ENCODE measurements at places on chromosomes 6 and 20.

DNA sequence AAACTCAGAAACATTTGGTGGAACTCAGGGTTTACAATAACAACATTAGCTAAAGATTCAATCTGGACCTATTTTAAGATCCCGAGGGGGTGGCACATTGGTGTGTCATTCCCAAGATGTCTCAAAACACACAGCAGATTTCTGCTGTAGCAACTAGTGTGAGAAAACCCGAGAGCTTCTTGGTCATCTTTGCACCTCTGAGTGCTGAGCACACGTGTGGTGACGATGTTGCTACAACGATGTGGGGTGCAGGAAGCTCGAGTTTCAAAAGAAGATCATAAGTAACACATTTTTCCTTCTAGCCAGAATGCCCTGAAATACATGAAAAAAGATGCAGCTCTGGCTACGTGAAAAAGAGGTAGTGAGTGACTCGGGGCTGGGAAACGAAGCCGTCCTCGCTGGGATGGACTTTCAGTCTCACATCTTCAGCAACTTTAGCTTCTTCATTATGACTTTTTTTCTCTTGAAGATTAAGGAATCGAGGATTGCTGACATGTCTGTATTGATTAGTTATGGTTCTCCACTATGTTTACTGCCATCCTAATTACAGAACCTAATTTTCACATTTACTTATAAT, 1.5 kb downstream of the RAMACL start:
- DNase-seq = no peak

DNA sequence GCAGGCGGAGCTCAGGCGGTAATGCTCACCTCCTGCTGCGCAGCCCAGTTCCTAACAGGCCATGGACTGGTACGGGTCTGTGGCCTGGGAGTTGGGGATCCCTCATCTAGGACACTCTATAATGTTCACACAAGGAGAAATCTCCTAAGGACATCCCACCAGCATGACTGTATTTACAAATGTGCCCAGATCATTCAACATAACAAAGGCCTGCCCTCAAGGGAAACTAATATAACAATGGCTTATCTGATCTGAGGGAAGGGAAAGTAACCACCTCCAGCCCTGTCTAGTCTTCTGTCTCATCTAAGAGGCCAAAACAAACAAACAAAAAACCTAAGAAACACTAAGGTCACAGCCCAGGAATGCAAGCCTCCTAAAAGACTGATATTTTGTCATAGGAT, 232.8 kb downstream of the RNGTT start:
- peak; percentile 67 for DNase-seq

GRCh38 chr20:32483351-32484224, 101.5 kb downstream of the NOL4L start:
- DNase-seq = peak; percentile 91

- no peak for DNase-seq
These were observed 4.6 kb downstream of the C6orf58 start for GRCh38 chr6:127581576-127581975.

- peak; percentile 52 for DNase-seq
These were observed 119.0 kb upstream of the ZNF184 start for GRCh38 chr6:27591699-27592480.

DNA sequence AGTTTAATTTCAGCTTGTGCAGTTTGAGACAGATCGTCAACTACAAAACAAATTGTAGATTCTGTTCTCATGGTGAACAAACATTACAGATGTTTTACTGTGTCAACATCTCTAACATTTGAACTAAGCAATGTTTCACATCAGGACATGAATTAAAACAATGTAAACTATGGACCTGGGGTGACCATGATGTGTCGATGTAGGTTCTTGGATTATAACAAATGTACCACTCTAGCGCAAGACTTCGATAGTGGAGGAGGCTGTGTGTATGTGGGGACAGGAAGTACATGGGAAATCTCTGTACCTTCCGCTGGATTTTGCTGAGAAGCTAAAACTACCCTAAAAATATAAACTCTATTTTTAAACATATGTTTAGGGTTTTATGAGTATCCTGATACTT, 17.1 kb downstream of the HIVEP2 start:
- no peak for DNase-seq

DNA sequence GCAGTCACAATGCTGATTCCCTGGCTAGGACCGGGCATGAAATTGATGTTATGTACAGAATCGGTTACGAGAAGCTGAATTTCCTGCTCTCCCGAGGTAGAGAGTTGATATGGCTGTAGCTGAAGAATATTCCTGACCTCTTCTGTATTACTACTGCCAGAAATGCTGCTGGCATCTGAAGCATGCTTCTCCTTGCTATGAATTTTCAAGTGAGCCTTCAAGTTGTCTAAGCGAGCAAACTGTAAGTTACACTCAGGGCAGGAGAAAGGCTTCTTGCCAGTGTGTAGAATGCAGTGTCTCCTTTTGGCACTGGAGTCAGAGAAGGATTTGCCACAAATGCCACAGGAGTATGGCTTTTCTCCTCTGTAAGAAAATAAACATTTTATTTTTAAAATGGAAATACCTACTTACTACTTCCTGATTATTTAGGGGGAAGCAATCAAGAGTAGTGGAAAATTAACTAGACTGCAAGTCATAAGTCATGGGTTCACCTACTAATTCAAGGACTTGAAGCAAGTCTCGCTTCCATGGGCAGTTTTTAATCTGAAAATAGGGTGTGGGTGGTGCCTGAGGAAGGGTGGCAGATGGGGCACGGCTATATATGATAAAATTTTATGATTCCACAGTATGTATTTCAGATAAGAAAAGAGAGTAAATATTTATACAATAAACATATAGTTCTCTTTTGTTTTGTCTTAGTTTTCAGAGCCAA, 10.8 kb upstream of the MICAL1 start:
- DNase-seq = no peak

- no peak for DNase-seq
These were observed 426.8 kb upstream of the SOX4 start for GRCh38 chr6:21166754-21167153.

GRCh38 chr6:90411292-90411781, 114.7 kb upstream of the BACH2 start:
- peak; percentile 72 for DNase-seq

- no peak for DNase-seq
These were observed 17.5 kb upstream of the SAMHD1 start for GRCh38 chr20:36969051-36969450.

DNA sequence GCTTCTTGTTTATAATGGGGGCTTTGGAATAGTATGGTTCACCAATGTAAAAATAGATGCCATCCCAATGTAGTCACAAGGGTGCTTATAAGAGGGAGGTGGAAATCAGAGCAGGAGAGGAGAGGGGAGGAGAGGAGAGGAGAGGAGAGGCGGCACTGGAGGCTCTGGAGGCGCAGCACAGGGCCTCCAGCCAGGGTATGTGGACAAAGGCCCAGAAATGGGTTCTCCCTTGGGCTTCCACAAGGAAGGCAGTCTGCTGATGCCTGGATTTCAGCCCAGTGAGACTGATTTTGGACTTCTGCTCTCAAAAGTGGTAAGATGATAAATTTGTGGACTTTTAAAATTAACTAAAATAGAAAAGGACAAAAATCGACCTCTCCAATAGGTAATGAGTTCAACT, 116.8 kb downstream of the RNASET2 start:
- no peak for DNase-seq

- no peak for DNase-seq
These were observed 18.3 kb upstream of the AMD1 start for GRCh38 chr6:110856296-110856695.

- DNase-seq = no peak
These were observed 621.8 kb downstream of the CDH26 start for GRCh38 chr20:60579941-60580515.

DNA sequence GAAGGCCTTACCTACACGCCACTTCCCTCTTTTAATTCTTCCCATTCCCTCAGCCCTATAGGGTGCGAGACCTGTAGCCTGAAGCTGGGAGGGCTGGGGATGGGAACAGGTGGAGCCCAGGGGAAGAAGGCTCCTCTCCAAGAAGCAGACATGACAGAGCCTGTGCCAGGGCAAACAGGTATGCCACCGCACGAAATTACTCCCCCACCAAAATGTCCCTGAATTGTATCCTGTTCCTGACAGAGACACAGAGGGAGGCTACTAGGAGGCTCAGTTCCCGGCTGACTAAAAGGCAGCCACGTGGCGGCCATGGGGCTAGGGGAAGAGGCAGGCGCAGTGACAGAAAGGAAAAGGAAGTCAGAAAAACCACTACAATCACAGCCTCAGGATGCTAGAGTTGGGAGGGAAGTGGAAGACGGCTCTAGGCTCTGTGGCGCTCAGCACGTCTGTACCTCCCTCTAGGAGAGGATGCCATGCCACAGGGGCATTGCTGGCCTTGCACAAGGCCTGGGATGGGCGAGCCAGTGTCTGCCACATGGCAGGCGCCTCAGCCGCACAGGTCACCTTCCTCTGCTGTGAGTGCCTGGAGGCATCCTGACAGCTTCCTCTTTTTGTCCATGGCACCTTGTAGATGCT, 27.7 kb downstream of the TFEB start:
- no peak for DNase-seq

- DNase-seq = peak; percentile 21
These were observed 35.1 kb upstream of the ARMH2 start for GRCh38 chr6:24833711-24834386.

- no peak for DNase-seq
These were observed 72.3 kb upstream of the SOX4 start for GRCh38 chr6:21521276-21521675.

DNA sequence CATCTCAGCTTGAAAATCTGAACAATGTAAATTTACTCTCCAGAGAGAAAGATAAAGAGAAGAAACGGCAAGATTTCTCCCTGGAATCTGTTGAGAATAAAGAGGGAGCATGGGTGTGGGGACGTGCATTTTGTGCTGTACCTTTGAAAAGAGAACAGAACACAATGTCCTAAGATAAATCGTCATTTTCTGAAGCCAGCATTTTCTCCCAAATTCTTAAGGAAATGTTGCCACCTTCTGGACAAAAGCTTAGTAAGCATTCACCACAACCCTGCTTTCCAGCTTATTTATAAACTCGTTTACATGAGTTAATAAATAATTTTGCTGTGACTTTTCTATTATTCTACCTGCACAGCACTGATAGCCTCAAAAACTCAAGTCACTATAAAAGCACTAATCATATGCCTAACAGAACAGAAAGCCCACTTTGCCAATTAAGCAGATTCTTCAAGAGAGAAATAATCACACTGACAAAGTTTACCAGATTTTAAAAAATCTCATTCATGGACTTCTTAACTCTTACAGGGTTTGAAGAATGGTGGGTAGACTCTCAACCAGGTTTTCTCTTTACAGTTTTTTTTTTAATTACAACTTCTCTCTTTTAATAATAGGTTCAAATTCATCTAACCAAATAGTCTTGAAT, 155.8 kb downstream of the MBOAT1 start:
- DNase-seq = peak; percentile 71

DNA sequence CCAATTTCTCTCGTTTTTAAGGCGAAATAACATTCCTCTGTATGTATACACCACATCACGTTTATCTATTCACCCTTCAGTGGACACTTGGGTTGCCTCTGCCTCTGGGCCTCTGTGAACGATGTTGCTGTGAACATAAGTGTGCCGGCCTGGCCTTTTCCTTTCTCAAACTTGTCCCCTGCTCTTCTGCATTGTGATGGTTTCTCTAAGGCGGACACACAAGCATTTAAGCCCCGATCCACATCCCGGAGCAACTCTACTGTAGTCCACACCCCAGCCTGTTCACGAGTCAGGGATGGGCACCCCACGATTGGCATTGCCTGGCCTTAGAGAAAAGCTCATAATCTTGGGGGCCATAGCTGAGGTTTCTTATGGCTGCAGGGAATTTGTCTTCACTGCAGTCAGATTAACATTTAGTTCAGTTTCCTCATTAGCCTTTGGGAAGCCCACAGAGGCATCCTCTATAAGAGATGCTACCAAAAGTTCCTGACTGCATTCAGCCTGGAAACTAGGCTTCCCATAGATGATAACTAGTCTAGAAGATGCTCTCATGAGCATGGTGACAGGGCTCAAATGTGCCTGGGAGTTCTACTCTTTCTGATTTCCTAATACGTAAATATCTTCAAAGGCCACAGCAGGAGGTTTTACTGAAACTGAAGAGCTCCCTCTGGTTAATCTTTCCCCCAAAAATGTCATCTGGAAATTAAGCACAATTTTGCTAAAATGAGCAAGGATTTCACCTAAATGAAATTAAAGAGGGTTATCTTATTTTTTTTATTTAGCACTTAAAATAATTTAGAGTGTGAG, 762 bp downstream of the ZC3H12D start:
- DNase-seq = no peak

GRCh38 chr6:138571181-138571580, 71.9 kb upstream of the NHSL1 start:
- DNase-seq = peak; percentile 47

DNA sequence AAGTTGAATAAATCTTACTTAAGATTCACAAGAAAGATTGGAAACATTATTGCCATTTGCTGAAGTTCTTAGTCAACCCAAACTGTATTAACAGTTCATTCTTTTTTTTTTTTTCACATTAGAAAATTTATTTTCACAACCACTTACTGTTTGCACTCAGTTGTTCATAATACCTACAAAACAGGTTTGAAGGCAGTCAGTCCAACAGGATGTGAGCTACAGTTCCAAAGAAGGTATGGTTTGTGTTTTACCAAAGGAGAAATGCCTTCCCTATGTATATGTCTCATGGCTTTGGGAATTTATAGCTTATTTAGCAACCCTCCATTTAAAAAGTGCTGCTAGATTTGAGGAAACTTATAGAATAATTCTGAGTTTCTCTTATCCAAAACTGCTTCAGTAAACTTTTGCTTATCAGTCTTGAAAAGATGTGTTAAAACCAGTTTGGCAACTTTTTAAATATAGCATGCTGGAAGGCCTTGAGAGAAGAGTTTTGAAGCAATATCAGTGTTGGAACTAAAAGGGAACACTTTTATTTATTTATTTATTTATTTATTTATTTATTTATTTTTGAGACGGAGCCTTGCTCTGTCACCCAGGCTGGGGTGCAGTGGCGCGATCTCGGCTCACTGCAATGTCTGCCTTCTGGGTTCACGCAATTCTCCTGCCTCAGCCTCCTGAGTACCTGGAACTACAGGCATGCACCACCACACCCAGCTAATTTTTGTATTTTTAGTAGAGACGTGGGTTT, 46.8 kb upstream of the RREB1 start:
- DNase-seq = no peak

- no peak for DNase-seq
These were observed 150.9 kb downstream of the PREX1 start for GRCh38 chr20:48676795-48677460.

DNA sequence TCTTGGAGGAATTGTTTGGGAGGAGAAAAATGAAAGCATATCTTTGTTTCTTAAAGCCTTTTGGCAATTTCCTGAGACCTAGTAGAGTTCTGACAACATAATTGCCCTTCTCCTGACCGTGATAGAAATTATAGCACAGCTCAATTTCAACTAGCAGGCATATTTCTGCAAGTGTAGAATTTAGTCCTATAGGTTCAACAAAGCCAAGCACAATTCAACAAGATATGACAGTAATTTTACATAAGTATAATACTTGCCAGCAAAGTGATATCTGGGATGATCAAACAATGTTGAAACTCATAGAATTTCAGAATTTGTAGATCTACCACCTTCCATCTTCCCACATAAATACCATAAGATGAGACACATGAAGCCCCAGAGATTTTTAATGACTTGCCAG, 73.1 kb downstream of the SPTLC3 start:
- no peak for DNase-seq
